ENCODE measurements at places on chromosomes 13 and 19.

GRCh38 chr19:34461375-34462100, 20.0 kb upstream of the WTIP start:
- H3K27ac ChIP-seq = no peak overlapping the region
- no peak for DNase-seq
- H3K27me3 ChIP-seq = no peaks in the 10 kb centered on the region
- H3K4me3 ChIP-seq = no peak overlapping the region
- no peaks in the 10 kb centered on the region for H3K4me1 ChIP-seq

DNA sequence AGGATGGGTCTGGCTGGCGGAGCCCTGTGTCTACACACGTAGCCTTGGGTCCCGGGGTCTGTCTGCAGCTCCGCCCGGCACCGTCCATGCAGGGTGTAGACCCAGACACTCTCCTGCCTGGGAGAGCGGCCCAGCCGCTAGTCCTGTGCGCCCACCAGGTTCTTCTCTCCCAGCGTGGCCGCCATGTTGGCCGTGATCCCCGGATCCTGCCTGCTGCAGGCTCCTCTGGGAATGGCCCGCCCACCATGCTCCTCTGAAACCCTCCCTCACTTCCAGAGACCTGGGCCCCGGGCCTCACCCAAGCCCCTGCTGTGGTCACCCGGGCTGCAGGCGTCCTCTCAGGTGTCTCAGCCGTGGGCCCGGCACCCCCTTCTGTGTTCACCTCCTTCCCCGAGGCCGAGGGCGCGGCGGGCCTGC, 57.7 kb upstream of the MCF2L start:
- H3K27me3 ChIP-seq = peaks cover 13% of the 10 kb centered on the region
- H3K36me3 ChIP-seq = no peaks in the 10 kb centered on the region
- no peak overlapping the region for H3K27ac ChIP-seq
- H3K4me3 ChIP-seq = no peak overlapping the region
- 0 out of 2 replicates have a peak, but pooled peaks cover 2% of the 10 kb centered on the region for H3K4me1 ChIP-seq
- DNase-seq = no peak

DNA sequence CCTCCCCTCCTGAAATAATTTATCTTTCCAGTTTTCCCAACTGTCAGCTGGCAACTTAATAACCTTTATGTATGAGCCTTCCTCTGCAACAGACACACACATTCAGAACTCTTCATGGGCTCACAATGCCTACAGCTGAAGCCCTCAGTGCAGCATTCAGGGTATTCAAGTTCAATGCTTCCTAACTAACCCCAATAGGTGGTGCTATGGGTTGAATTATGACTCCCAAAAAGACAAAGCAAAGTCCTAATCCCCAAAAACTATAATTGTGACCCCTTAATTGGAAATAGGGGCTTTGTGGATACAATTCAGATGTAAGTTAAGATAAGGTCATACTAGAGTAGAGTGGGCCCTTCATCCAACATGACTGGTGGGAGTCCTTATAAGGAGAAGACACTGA, 202.2 kb downstream of the SUCLA2 start:
- H3K27me3 ChIP-seq = no peaks in the 10 kb centered on the region
- H3K4me3 ChIP-seq = no peak overlapping the region
- no peaks in the 10 kb centered on the region for H3K36me3 ChIP-seq
- no peak for DNase-seq
- H3K4me1 ChIP-seq = no peaks in the 10 kb centered on the region
- H3K27ac ChIP-seq = no peak overlapping the region

GRCh38 chr13:108496362-108497210, 132.8 kb upstream of the MYO16 start:
- H3K27ac ChIP-seq = no peak overlapping the region
- no peaks in the 10 kb centered on the region for H3K4me1 ChIP-seq
- no peaks in the 10 kb centered on the region for H3K27me3 ChIP-seq
- no peak for DNase-seq
- no peaks in the 10 kb centered on the region for H3K36me3 ChIP-seq

DNA sequence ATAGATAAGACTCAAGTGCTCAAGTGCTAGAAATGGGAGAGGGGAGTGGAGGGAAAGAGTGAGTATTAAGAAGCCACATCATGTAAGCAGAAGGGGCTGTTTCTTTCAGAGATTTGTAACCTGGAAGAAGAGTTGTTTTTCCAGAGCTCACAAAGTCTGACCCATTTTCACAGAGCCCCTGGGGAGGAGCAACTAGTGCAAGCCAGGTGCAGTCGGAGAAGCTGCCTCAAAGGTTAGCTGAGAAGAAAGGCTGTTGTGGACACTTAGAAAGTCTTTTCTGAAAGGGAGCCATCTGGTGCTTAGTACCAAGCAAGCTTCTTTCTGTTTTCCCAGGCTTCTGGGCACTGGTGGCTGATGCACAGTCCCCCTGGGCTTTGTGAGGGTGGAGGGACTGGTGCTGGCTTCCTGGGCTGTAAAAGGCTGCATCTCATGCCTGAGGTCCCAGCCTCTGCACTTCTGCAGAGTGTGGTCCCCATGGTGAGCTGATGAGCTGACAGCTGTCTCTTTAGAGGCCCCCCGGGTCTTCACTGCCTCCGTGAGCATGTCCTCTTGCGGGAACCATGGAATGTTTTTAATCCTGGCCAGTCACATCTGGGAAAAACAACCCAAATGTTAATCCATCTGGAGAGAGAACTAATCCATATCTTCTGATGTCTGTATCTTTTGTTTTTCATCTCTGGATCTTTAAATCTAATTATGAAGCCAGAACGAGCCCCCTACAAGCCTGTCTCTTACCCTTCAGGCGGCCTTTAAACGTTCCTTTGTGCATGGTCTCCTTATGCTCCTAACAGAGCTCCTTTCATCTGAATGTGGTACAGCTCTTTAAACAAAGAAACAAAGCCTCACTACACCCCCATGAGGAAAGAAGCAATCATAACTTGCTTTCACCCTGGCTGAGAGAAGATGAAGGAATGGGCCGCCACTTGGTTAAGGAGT, 40.2 kb downstream of the OLFM4 start:
- no peaks in the 10 kb centered on the region for H3K27me3 ChIP-seq
- no peak overlapping the region for H3K27ac ChIP-seq
- no peak overlapping the region for H3K4me3 ChIP-seq
- no peak for DNase-seq
- H3K36me3 ChIP-seq = no peaks in the 10 kb centered on the region
- no peaks in the 10 kb centered on the region for H3K4me1 ChIP-seq

DNA sequence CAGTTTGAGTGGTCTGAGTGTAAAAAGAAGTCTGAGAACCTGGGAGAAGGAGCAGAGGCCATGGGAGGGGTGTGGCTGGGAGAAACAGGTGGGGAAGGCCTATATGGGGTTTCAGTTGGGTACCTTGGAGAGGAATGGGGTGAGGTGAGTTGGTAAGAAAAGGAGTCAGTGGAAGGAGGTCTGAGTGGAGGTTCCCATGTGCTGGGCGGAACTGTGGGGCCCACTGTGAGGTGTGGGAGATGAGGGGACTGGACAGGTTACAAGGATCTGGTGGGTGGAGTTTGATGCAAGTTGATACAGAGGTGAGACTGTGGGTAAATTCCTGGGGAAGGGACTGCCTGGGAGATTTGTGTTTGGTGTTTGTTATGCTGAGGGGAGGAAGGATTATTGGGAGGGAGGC, 2.1 kb downstream of the ZNF574 start:
- no peak for DNase-seq
- 0 out of 2 replicates have a peak, but pooled peaks cover 3% of the 10 kb centered on the region for H3K4me1 ChIP-seq
- H3K4me3 ChIP-seq = no peak overlapping the region

DNA sequence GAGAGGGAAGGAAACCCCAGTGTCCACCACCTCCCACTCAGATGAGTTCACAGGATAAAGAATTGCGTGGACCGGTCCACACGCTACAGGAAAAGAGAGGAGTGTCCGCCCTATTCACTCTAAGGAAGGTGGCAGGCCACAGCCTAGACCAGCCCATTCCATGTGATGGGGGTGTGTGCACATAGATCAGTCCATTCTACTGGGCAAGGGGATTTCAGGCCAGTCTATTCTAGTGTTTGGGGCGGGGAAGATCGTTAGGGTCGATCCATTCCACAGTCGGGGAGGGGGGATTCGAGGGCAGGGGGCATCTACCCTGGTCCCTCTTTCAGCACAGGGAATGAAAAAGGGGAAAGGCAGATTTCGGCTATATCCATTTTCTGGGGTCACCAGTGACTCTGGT, 7.8 kb downstream of the FIZ1 start:
- H3K36me3 ChIP-seq = no peaks in the 10 kb centered on the region
- H3K4me3 ChIP-seq = no peak overlapping the region
- H3K27me3 ChIP-seq = peaks cover 24% of the 10 kb centered on the region
- H3K27ac ChIP-seq = no peak overlapping the region
- no peak for DNase-seq

DNA sequence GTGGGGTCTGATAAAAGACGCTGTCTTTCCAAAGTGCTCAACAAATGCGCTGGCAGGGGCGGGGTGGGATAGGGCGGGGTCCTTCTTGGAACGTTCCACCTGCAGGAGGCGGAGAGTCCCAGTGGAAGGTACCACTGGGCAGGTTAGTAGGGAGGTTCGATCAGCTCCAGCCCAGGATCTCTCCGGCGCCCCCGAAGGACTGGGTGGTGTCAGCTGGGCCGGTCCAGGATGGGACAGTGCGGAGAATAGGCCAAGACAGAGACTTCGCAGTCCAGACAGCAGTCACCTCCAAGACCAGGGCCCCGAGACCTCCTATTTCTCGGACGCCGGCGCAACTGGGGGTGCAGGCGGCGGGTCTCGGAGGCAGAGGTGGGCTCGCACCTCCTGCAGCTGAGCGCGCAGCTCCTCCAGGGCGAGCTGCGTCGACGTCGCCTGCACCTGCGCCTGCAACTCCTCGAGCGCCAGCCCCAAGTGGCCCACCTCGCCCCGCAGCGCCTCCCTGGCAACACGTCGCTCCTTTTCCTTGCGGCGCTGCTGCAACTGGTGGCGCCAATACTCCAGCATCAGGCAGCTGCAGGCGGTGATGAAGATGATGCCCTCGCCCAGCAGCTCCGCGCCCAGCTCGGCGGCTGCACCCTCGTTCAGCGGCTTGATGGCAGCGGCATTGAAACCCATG, 21.6 kb downstream of the VASP start:
- H3K36me3 ChIP-seq = no peaks in the 10 kb centered on the region
- no peak for DNase-seq

GRCh38 chr19:18439025-18439909, 1.3 kb upstream of the ISYNA1 start:
- H3K27ac ChIP-seq = no peak overlapping the region
- H3K4me1 ChIP-seq = no peaks in the 10 kb centered on the region
- H3K36me3 ChIP-seq = no peaks in the 10 kb centered on the region
- no peak for DNase-seq
- H3K4me3 ChIP-seq = no peak overlapping the region
- H3K27me3 ChIP-seq = peaks cover 4% of the 10 kb centered on the region

DNA sequence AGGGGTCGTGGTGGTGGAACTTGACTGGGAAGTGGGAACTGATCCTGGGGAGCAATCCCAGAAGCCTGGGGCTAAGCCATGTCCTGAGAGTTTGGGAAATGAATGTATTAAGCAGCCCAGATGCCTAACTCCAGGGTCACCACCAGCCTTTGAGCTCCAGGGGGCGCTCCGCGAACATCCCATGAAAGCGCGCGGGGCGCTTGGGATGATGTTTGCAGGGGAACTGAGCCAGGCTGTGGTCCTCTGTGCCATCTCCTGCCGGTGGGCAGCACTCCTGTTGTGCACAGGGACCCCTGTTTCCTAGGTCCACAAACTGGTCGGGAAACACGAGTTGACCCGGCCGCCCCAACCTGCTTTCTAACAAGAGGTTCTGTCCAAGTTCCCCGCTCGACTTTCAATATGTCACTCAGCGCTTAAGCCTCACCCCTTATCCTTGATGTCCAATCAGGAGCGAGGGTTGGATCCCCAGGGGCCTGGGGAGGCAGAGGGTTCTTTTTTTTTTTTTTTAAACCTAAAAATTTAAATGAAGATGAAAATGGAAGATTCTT, 14.4 kb downstream of the LEUTX start:
- H3K4me3 ChIP-seq = peak overlapping the region; percentile 81
- no peak overlapping the region for H3K27ac ChIP-seq
- H3K36me3 ChIP-seq = no peaks in the 10 kb centered on the region
- H3K4me1 ChIP-seq = peaks cover 13% of the 10 kb centered on the region
- peak; percentile 82 for DNase-seq

DNA sequence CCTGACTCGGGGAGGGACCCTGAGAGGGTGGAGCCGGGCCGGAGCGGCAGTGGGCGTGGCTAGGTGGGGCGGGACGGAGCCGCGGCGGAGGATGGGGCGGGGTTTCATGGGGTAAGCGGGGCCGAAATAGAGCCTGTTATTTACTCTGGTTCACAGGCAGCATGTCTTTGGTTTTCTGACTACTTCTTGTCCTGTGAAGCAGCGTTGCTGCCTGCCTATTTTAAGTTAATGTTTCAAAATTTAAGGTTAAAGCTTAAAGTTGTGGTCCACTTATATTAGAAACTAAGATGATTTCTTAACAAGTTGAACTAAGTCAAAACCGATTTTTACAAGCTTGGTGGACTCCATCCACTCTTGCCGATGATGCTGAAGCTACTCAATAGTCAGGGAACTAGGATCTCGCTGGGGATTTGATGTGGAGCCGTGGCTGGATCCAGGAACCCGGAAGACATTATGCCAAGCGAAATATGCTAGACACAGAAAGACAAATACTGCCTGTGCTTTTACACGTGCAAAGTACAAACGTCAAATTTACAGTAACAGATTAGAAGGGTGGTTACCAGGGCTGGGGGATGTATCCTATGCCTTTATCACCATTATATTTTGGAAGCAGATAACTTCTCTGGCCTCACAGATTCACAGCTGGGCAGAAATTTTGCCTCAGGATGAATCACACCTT, 433 bp upstream of the ZNF616 start:
- peak overlapping the region; percentile 97 for H3K4me3 ChIP-seq
- DNase-seq = no peak
- H3K27me3 ChIP-seq = no peaks in the 10 kb centered on the region
- no peak overlapping the region for H3K27ac ChIP-seq
- no peaks in the 10 kb centered on the region for H3K4me1 ChIP-seq

- H3K4me3 ChIP-seq = no peak overlapping the region
- no peak overlapping the region for H3K27ac ChIP-seq
- DNase-seq = no peak
- H3K4me1 ChIP-seq = no peaks in the 10 kb centered on the region
These were observed 14.9 kb upstream of the ZNF91 start for GRCh38 chr19:23410155-23410554.

DNA sequence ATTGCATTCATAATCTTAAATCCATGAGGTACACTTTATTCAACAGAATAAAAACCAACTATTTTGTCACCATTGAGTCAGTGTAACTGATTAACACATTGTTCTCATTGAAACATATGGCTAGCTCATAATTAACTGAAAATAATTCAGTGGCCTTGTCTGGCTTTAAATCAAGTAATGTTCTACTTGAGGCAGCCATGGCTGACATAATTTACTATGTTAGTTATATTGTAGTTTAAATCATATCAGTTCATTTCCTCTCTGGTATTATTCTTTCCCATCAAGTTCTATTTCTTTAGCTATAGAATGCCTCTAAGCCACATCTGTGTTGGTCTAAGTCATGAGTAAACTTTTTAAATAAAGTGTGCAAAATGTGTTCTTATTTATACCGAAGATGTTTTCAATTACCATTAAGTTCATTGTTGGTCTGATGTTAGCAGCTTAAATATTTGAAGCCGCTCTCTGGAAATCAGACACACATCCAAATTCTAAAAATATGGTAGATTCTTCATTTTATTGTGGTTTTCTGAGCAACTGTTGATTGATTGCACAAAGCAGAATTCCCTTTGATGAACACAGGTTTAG, 393.7 kb downstream of the GPC6 start:
- no peak overlapping the region for H3K4me3 ChIP-seq
- H3K36me3 ChIP-seq = no peaks in the 10 kb centered on the region
- H3K27me3 ChIP-seq = no peaks in the 10 kb centered on the region
- H3K27ac ChIP-seq = no peak overlapping the region

GRCh38 chr13:62320129-62321108, 904.8 kb upstream of the PCDH20 start:
- no peaks in the 10 kb centered on the region for H3K36me3 ChIP-seq
- no peaks in the 10 kb centered on the region for H3K27me3 ChIP-seq

- H3K4me3 ChIP-seq = no peak overlapping the region
- H3K36me3 ChIP-seq = no peaks in the 10 kb centered on the region
These were observed 12.4 kb downstream of the RFX1 start for GRCh38 chr19:13993590-13994300.

Measured in MM.1S (cell line).